ENCODE measurements at places on chromosomes 3 and 15.

GRCh38 chr3:32817558-32818228 lies at the start of gene TRIM71:
TRIM71 (plus strand) TSS chr3:32817997; CDS start chr3:32818081, 84 bp downstream.
- DNase-seq: no peak

DNA sequence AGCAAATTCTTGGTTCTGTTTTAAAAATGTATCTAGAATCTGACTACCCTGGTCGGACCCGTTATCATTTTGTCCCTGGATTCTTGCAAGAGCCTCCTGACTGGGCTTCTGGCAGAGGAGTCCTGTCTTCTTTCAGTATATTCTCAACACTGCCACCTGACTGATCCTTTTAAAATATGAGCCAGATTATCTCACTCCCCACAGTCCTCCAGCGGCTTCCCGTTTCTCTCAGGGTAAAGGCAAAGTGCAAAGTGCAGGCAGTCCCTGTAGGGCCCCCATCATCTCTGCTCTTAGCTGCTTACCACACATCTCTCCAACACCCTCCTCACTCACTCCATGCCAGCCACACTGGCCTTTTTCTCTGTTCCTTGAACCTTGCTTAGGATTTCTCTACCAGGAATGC lies 28.4 kb downstream of the CRTC3 start:
- no peak for DNase-seq

- DNase-seq: no peak
Measured at GRCh38 chr3:83189634-83190033, 1428.2 kb upstream of the GBE1 start.

GRCh38 chr3:50195501-50196252 lies 4.3 kb downstream of the GNAT1 start:
- no peak for DNase-seq

GRCh38 chr3:143332026-143332425 lies 212.5 kb downstream of the CHST2 start:
- DNase-seq: no peak

GRCh38 chr15:65939901-65940617 lies 70.8 kb downstream of the RAB11A start:
- no peak for DNase-seq

GRCh38 chr15:96222981-96223380 lies 107.5 kb upstream of the NR2F2 start:
- no peak for DNase-seq

DNA sequence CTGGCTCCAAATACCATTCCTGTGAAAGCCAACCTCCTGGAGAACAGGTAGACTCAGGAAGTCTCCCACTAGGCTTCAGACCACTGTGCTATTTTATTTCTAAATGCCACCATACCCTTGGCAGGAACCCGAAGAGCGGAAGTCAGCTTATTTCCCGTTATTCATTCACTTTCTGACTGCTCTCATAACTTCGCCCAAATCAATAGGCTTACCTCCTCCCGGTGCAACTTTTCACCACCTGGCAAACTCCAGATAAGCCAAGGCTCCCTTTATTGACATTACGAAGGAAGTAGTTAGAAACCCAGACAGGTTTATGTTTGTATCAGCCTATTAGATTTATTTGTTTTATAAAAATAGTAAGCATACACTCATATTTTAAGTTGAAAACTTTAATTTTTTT lies 3.3 kb upstream of the CCDC54 start:
- DNase-seq: no peak

DNA sequence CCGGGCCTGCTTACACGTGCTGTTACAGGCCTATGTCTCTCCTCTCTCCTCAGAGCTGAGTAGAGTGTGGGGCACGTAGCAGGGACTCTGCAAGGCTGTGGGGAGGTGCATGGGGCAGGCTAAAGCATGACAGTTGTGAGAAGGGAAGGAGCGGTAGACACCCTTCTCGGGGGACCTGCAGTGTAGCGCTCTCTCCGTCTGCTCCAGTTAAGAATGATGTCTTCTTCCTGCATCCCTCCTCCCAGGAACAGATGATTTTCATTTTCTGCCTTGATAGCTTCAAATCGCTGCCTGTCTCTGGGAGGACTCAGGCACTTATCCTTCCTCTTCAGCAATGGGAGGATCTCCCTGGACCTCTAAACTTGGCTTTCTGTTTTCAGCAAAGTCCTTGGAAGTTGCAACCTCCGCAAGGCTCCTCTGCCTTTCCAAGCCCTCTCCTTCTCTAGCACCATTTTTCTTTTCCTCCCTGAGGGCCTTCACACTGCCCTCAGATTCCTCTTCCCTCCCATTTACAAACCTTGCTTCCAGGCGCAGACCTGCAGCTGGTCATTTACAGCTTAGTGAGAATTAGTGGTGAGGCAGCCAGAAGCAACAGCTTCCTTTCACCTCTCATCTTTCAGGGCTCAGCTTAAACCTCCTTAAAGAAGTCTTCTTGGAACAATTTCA lies 23.4 kb upstream of the TLE3 start:
- no peak for DNase-seq

DNA sequence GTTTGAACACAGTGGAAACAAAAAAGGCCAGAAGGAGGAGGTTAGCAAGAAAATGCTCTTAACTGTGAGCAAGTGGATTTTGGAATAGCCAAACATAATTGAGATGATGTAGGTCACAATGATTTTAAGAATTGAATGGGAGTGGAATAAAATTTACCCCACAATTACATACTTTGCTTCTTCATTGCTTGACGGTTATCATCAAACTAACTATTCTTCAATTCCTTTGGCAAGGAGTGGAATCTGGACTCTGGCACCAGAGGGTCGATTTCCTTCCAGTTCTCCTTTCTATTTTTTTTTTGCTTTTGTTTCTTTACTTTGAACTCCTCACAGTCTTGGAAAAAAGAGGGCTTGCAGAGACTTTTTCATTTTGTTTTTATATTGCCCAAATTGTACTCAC lies 634.5 kb upstream of the TGFBR2 start:
- DNase-seq: no peak

DNA sequence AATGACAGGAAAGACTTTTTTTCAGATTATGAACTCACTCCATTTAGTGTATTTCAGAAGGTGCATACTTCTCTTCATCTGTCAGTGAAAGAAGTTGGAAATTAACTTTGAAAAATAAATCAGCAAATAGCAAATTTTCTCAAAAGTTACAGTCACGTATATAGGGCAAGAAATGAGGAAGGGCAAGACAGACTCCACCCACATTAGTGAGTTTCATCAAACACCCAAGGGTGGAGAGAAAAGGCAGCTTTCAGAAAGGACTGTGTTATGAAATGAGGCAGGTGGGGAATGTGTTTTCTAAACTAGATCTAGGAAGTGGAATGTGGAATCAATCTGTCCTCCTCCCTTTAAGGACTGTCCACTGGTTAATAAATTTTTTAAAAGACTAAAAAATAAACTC lies 2.9 kb downstream of the SLC22A13 start:
- DNase-seq: no peak

- DNase-seq: no peak
Measured at GRCh38 chr3:177781686-177782161, 584.4 kb upstream of the TBL1XR1 start.

DNA sequence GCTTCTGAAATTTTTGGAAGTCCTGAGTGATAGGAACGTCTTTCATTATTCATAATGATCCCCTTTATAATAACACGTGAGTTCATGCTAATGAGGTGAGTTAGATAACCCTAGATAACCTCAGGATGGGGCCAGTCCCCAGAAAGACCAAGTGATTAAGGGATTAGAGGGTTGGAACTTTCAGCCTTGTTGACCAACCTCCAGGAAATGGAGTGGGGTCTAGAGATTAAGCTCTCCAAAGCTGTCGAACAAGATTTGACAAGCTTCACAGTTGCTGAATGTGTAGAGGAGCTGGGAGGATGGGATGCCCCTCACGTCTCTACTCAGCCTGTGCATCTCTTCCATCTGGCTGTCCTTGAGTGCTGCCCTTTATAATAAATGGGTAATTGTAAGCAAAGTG lies 107.1 kb downstream of the ZMAT3 start:
- no peak for DNase-seq

DNA sequence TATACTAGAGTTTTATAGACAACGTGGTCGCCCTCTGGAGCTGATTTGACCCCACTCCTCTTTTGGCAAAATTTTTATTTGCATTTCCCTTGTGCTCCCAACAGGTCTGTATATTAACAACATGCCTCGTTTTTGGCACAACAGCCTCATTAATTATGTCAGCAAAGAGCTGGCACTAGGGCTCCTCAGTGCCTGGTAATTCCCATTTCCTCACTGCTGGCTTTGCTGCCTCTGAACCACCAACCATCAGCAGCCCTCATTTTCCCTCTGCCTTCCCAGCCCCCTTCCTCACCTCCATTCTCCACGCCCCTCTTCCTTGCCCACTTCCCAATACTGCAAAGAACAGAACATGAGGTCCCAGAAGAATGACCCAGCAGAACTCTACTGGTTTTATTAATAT lies 204.8 kb downstream of the ABHD5 start:
- no peak for DNase-seq

DNA sequence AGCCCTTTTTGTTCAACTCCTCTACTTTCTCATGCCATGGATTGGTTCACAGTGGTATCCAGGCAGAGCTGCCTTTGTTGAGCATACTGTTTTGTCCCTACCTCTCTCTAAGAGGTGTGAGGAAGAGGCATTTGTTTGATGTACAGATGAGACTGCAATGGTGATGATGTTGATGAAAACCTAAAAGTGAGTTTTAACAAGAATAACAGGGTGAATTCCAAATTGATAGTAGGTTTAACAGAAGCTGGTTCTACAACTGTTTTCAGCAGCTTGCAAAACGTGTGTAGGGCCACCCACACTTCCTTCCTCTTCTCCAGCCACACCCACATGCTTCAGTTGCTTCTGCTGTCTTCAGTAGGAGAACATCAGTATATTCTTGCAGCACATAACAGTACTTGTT lies 10.2 kb downstream of the SNRK start:
- peak; percentile 29 for DNase-seq

DNA sequence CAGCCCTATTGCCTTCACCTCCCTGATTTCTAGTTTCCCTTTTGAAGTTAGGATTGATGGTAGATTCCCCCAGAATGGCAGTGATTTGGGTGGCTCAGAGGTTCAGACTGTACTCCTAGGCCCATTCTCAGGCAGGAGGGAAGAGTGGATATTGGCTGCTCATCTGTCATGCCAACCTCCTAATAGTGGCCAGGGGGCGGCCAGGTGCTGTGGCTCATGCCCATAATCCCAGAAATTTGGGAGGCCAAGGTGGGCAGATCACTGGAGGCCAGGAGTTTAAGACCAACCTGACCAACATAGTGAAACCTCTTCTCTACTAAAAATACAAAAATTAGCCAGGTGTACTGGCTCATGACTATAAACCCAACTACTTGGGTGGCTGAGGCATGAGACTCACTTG lies 11.3 kb downstream of the RRP9 start:
- DNase-seq: no peak

DNA sequence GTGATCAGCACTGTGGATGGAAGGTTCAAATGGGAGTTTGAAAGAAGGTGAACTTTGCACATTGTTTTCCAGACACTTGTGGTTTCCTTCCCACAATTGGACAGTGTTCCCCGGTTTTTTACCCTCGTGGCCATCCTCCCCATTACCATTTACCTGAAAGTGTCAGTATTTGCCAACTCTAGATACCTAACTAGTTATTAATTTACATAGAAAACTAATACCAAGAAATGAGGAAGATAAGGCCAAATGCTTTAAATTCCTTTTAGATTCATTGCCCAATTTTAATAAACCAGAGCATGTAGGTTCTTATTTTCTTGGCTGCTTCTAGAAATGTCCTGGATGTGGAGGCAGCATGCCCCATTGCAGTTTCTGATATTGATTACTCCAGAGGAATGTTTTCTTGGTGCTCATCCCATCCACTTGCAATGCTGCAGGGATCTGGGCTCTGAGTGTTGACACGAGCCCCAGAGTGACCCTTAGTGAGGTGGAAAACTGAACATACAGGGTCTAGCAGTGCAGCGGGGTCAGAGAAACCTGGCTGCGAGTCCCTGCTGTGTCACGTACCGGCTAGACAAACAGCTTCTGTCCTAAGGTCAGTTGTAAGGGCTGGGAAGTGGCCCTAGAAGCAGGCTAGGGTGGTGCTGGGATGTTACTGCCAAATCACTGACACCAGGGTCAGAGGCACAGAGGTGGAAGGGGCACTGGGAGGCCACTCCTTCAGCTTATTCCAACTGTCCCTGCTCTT lies 23.5 kb downstream of the LSM3 start:
- no peak for DNase-seq

GRCh38 chr3:9098716-9099675 lies 135.7 kb upstream of the RAD18 start:
- DNase-seq: no peak

DNA sequence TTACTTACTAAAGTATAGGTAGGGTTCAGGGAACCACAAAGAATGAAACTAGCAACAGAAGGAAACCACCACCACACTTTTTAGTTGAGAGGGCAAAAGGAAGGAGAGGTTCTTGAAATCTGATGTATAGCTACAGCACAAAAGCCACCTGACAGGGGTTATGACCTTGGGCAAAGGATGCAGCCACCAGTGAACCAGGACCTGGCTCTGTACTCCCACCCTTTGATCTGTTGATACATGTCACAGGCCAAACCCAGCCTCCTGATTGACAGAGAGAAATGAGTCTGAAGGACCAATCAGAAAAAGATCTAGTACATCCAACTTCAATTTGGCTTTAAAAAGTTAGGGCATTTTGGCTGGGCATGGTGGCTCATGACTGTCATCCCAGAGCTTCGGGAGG lies 20.0 kb upstream of the BLM start:
- DNase-seq: no peak

GRCh38 chr3:128269796-128270195 lies 116.5 kb downstream of the EEFSEC start:
- no peak for DNase-seq

- DNase-seq: no peak
Measured at GRCh38 chr3:33940736-33941135, 142.3 kb downstream of the PDCD6IP start.

GRCh38 chr15:48397841-48398240 lies 66.6 kb downstream of the DUT start:
- DNase-seq: no peak

GRCh38 chr15:92846741-92847140 lies 53.4 kb upstream of the CHD2 start:
- DNase-seq: no peak

DNA sequence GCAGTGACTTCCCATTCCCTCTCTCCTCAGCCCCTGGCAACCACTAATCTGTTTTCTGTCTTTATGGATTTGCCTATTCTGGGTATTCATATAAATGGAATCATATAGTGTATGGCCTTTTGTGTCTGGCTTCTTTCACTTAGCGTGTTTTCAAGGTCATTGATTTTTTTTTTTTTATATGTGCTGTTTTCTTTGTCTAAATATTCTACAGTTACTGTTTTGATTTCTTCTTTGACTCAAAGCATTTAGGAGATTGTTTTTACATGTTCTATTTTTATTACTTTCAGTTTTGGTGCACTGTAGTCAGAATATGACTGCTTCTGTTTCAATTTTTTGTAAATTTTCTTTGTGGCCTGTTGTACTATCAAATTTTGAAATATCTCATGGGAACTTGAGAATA lies 71.9 kb upstream of the RNU6-1 start:
- no peak for DNase-seq

GRCh38 chr15:49495993-49496753 lies 73.1 kb downstream of the FGF7 start:
- DNase-seq: no peak

- no peak for DNase-seq
Measured at GRCh38 chr15:67674983-67675382, 132.5 kb downstream of the MAP2K5 start.

- no peak for DNase-seq
Measured at GRCh38 chr3:170387950-170388349, 30.4 kb downstream of the SKIL start.

GRCh38 chr3:156847752-156848448 lies 21.7 kb downstream of the LEKR1 start:
- no peak for DNase-seq
